ENCODE measurements at places on chromosomes 1 and 21.

DNA sequence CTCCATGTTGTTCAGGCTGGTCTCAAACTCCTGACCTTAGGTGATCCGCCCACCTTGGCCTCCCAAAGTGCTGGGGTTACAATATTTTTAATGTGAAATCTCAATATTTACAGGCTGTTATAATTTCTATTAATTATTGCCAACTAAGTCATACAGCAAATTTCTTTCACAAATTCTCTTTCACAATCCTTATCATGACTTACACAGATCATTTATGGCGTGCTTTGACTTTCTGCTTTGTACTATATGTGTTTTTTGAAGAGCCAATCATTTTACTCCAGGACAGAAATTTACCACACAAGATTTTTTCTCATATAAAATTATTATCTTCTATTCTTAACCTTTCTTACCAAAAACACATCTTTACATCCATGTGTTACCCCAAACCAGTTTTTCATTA, 1729.9 kb downstream of the NCAM2 start:
- DNase-seq, result no peak

GRCh38 chr21:32020564-32020963, 147.7 kb downstream of the HUNK start:
- no peak for DNase-seq

DNA sequence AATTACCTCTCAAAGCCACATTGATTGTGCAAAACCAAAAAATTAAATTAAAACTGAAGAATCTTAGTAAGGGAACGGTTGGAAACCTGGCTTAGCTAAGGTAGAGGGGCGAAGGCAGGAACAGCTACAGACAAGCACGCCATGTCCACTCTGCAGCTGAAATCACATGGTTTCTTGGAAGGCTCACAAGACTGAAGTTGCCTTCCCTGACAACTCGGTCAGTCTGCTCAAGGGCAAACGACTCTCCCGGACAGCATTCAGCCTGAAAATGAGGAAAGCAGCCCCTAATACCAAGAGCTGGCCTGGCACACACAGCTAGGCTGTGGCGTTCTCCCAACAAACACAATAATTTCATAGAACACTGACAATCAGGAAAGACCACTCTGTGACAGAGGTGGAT, 22.7 kb upstream of the BECN2 start:
- DNase-seq, result no peak

- DNase-seq, result no peak
Observed at GRCh38 chr1:76881762-76882161, 14.5 kb downstream of the ST6GALNAC5 start.

DNA sequence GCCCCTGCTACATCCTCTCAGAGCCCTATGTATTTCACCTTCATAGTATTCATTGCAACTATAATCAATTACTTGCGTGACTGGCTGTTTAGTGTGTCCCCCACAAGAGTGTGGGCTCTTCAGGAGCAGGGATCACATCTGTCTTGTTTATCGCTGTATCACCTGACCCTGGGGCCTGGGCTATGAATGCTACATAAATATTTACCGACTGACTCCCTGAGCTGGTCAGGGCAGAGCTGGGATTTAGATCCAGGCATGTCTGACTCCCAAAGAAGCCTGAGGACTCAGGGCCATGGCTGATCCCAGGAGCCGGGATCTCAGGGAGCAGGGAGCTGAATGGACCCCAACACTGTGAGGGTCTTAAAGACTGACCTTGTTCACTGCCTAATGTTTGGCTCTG, 49.7 kb downstream of the AHDC1 start:
- no peak for DNase-seq

DNA sequence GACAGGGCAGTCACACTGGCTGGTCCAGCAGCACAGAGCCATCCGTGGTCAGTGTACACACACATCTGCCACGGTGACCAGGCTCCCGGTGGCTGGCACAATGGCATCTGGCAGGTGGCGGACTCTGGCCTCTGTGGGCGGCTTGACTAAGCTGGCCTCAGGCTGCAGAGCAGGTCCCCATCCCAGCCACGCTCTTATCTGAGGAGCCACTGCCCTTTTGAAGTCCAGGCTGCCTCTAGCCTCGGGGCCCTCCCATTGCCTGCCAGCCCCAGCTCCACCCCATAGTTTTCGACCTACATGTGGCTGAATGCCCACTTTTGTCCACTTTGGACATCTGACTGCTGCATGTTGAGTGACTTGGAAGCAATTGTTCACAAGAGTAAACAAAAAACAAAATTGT, 29.9 kb upstream of the EDN2 start:
- no peak for DNase-seq

- no peak for DNase-seq
Observed at GRCh38 chr1:3159121-3159520, 90.1 kb downstream of the PRDM16 start.

DNA sequence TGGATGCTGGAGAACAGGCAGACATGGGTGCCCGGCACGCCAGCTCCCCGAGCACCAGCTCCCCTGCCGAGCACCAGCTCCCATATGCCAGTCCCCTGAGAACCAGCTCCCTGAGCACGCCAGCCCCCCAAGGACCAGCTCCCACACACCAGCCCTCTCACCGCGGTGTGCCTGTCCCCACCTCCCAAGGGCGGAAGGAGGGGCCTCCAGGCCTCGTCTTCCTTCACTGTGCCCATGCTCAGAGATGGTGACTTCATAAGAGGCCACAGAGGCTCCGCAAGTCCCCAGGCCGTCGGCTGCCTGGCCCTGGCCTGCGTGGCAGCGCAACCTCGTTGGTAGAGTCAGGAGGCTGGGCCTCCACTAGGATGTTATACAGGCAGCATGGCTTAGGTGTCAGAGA, 69.1 kb downstream of the AGPAT3 start:
- no peak for DNase-seq

- DNase-seq, result no peak
Observed at GRCh38 chr1:164577291-164577690, 18.3 kb downstream of the PBX1 start.

DNA sequence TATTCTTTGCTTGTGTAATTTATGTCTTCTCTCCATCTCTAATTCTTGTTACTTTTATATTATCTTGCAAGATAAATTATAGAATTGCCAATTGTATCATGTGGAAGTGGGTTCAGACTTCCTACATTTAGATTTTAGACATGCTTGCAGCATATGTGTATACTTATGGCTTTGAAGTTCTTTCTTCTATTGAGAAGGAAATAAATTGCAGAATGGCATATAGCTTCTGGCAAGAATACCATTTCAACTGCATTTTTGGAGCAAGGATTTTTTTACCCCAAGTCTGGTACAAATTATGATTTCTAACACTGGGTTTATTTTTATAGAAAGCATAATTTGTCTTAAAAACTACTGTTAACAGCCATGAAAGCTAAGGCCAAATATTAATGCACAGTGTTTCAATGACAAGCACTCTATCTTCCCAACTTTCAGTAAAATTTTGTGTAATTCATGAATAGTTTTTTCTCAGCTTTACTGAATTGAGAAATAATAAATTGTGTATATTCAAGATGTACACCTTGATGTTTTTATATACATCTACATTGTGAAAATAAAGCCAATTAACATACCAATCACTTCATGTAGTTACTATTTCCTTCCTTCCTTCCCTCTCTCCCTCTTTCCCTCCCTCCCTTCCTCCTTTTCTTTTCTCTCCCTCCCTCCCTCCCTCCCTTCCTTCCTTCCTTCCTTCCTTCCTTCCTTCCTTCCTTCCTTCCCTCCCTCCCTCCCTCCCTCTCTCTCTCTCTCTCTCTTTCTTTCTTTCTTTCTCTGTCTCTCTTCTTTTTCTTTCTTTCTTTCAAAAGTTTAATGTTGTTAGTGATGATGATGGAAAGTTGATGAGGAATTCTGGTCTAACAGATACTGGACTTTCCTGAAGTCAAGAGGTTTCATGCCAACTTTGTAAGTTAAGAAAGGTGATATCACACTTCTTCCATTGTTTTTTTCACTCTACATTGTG, 47.1 kb upstream of the HMCN1 start:
- no peak for DNase-seq

GRCh38 chr1:200275415-200275814, 134.4 kb downstream of the ZNF281 start:
- no peak for DNase-seq

DNA sequence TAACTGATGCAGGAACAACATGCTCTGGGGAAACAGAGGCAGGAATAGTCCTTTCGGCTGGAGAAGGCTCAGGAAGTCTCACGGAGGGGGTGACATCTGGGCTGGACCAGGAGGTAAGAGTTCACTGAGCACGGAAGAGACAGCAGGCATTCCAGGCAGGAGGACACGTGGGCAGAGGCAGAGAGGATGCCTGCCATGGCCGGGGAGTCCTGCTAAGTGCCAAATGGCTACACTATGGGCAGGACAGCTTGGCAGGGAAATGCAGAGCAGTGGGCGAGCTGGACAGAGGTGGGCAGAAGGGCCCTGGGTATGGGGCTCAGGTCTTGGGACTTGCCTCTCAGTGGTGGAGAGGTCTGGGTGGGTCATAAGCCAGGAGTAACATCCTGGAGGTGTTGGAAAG, 17.6 kb downstream of the ALDH4A1 start:
- DNase-seq, result no peak

DNA sequence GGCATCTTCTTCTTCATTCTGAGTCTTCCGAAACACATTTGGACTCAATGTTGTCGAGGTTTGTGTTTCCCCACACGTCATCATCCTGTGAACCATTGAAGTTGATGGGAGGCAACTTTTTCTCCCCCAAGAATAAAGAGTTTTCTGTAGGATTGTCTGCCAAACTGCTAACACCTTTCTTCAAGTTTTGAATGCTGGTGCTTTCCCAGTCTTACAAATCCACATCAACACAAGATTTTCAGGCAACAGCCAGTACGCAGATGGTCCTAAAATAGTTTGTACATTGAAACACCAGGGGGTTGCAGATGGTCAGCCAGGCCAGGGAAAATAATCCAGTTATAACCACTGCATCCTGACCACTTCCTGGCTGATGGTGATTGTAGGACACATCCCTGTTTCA, 187.9 kb downstream of the DISC1 start:
- DNase-seq, result no peak

- DNase-seq, result no peak
Observed at GRCh38 chr1:231666220-231666936, 39.8 kb downstream of the DISC1 start.

DNA sequence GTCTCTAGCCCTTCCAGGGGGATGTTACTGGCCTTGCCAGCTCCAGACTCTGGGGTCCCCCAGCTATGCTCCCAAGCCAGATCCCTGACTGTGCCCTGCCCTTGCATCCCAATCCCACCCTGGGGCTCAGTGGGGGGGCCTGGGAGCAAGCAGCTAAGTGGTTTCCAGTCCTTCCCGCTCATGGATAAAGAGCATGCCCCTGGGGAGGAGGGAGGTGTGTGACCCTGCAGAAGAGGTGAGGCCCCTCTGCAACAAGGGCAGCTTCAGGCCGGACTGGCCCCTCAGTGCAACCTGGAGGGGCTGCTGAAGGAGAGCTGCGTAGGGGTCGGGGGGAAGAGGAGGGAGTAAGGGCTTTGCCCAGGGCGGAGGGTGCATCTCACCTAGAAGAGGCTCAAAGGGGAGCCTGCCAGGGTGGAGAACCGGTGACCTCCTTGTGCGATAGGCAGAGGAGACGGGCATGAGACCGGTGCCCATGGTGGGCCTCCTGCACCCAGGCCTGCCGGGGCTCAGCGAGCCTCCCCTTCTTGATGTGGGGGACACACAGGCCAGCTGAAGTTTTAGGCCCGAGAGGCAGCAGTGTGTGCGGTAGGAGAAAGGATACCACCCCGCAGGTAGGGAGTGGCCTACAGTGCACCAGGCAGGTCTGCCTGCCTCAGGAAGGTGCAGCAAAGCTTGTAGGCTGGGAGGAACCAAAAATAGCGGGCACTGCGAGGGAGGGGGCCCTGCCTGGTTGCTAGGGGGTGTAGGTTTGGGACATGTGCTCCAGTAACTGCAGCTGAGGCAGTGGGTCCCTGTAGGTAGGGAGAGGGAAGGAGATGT, 3.1 kb downstream of the OBSCN start:
- no peak for DNase-seq

GRCh38 chr1:246338546-246338945, 168.5 kb downstream of the SMYD3 start:
- no peak for DNase-seq

GRCh38 chr1:232667094-232667777, 37.3 kb upstream of the SIPA1L2 start:
- no peak for DNase-seq
